PC-9 (cell line): ENCODE measurements at places on chromosomes 7 and 10. TPM values are rescaled to one million over a fixed set of nuclear protein-coding genes. Genes with fewer than 3 reads are reported as not detected.

The NUTM2B gene
- 0.83 and 1.3 TPM in 2 replicates for total RNA-seq

The PRR15 gene
- 64.9 and 71.6 TPM in 2 replicates for total RNA-seq

The CAV1 gene
- 850 and 1,077 TPM in 2 replicates for total RNA-seq

- DNase-seq: no peak
Observed at GRCh38 chr10:52706332-52707070, 66.1 kb downstream of the MBL2 start.

- no peak for DNase-seq
Observed at GRCh38 chr7:139022286-139022685, 13.6 kb downstream of the ZC3HAV1L start.

- DNase-seq: no peak
Observed at GRCh38 chr10:126465771-126466170, 77.5 kb upstream of the ADAM12 start.

DNA sequence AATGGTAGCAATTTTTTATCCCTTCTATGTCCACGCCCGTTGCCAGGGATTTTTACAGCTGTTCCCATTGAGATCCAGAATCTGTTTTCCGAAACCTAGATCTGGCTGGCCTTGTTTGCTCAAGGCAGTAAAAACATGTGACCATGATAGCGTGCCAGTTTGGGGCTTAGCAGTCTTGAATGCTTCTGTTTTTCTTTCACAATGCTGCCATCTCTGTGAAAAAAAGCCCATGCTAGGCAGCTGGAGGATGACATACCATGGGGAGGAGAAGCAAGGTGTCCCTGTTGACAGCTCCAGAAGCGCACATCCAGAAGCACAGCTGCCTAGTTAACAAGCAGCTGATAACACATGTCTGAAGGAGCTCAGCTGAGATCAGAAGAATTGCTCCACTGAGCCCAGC, 2.2 kb upstream of the ZNF92 start:
- DNase-seq: no peak

DNA sequence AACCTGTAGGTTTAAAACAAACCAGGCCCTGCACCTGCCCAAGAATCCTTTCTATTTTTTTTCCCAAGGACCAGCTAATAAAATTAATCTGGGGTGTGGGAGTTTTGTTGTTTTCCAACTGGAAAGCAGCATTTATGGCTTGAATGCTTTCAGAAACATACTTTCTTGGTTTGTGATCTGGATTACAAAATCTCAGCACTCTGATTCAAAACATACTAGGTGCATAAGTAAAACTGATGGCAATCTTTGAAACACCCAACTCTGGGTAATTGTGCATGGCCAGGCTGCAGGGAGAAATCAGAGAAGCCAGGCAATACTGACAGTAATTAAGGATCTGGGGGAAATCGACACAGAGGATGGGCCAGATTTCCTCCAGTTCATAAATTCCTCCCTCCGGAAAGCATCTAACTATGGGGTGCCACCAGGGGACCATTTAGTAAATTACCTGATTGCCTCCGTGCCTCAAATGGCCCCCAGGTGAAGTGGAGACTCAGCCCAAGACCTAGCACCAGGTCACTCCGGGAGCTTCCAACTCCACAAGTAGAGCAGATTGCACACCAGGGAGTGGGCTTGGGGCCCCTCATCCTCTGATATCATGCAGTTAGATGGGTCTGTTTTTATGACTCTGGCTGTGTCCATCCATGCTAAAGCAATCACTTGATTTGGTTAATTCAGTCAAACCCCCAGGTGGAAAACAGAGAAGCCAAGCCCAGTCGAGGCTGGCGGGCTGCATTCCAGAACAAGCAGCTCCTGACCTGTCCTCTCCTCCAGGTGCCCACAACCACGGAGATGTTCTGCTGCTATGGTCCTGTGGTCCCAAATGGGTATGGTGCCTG, 15.2 kb upstream of the C10orf53 start:
- peak; percentile 1 for DNase-seq

- DNase-seq: no peak
Observed at GRCh38 chr7:35802102-35802466, 1.2 kb downstream of the SEPTIN7 start.

DNA sequence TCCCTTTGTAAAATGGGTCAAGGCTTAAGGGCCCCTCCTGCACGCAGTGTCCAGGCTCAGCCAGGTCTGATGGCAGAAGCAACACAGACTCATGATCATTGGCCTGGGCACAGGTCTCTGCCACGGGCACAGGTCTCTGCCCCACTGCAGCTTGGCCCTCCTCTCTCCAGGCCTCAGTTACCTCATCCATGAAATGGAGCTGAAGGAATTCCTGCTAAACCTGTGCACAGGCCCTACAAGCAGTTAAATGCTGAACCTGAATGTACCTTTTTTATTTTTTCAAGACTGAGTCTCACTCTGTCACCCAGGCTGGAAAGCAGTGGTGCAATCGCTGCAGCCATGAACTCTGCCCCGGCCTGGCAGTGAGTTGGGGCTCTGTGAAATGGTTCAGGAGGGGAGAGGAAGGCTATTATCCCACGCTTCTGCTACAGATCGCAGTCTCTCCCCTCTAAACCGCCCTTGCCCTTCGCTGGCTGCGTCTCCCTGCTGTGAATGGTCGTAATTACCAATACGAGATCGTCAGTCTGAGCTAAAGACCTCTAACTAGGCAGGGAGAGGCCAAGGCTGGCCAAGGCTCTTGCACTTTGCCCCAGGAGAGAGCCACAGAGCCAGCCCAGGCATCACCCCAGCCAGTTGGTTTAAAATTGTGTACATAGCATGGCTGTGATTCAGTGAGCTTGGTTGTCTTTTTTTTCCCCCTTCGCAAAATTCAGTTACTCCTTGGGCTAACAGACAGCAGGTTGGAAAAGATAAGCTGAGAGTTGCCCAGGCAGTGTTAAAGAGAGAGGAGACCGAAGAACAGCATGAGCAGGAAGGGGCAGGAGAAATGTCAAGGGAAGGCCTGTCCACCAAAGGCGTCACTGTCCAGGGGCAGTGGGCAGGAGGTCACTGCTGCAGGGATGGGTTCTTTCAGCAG, 93.0 kb upstream of the KCTD7 start:
- no peak for DNase-seq

GRCh38 chr7:20304366-20304765, 26.3 kb upstream of the ITGB8 start:
- DNase-seq: no peak

GRCh38 chr7:102046373-102047117, 229.1 kb downstream of the CUX1 start:
- DNase-seq: no peak

DNA sequence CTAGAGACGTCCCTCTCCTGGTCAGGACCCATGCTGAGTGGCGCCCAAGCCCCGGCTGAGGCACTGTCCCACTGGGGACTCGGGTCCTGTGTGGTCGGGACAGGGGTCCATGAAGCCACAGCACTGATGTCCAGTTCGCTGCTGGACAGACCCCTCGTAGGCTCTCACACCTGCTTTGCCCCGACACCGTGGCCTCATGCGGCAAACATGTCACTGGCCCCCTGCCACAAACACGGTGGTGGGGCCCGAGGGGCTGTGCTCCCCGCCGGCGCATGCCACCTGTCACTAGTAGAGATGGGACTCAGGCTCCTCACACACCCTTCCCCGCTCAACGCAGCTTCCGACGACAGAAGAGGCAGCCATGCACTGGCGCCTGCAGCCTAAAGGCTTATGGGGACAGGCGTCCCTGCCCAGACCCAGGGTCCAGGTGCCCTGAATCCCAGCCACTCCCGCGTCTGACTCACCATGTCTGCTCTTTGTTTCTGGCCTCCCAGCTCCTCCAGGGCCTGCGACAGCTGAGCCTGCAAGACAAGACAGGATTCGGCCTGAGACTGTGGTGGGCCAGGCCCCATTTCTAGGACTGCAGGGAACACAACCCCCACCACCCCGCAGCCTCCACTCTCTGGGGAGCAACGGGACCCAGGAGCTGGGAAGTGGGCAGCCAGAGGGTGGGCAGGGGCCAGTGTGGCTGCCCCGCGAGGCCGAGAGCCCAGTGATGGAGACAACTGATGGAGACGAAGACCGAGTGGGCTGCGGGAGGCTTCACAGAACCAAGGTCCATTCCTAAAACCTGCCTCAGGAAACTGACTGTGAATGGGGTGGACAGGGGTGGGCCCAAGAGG, 230.9 kb downstream of the MAD1L1 start:
- no peak for DNase-seq

GRCh38 chr7:128893251-128894100, 17.0 kb downstream of the KCP start:
- DNase-seq: peak; percentile 97
